ENCODE measurements at places on chromosomes 6 and 20. TPM values are rescaled to one million over a fixed set of nuclear protein-coding genes. Genes with fewer than 3 reads are reported as not detected.

GRCh38 chr6:10122164-10122563, 292.7 kb downstream of the TFAP2A start:
- H3K4me3 ChIP-seq, result no peak overlapping the region
- no peak for DNase-seq
- no peaks in the 10 kb centered on the region for H3K36me3 ChIP-seq
- no peak overlapping the region for H3K27ac ChIP-seq
- H3K4me1 ChIP-seq, result no peaks in the 10 kb centered on the region
- no peaks in the 10 kb centered on the region for H3K27me3 ChIP-seq

GRCh38 chr6:129350278-129350677, 359.7 kb downstream of the ARHGAP18 start:
- DNase-seq, result no peak
- peaks cover 8% of the 10 kb centered on the region for H3K27me3 ChIP-seq
- H3K4me1 ChIP-seq, result no peaks in the 10 kb centered on the region
- no peaks in the 10 kb centered on the region for H3K36me3 ChIP-seq
- no peak overlapping the region for H3K27ac ChIP-seq

- no peaks in the 10 kb centered on the region for H3K4me1 ChIP-seq
- H3K27ac ChIP-seq, result no peak overlapping the region
- no peak for DNase-seq
Observed at GRCh38 chr6:32096394-32097258, 12.5 kb downstream of the TNXB start.

GRCh38 chr20:10074513-10074912, 39.7 kb downstream of the ANKEF1 start:
- no peak overlapping the region for H3K4me3 ChIP-seq
- H3K4me1 ChIP-seq, result no peaks in the 10 kb centered on the region
- H3K36me3 ChIP-seq, result no peaks in the 10 kb centered on the region
- no peak for DNase-seq

DNA sequence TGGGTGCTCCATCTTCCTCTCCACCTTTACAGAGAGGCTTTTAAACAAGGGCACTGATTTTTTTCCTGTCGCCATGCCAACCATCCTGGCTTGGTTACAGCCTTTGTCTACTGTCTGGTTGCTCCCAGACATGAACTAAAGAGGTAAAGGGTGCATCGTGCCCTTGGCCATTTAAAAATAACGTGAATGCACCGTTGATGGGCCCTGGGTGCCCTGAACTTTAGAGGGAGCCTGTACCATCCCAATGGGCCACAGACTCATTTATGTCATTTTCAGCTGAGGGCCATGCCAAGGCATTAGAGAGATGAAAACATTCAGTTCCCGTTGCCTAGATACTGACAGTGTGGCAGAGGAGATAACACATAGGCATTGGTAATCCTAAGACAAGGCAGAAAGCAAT, 23.3 kb downstream of the TMC2 start:
- no peak overlapping the region for H3K27ac ChIP-seq
- no peaks in the 10 kb centered on the region for H3K4me1 ChIP-seq
- H3K4me3 ChIP-seq, result no peak overlapping the region
- peaks cover 47% of the 10 kb centered on the region for H3K27me3 ChIP-seq
- no peak for DNase-seq

DNA sequence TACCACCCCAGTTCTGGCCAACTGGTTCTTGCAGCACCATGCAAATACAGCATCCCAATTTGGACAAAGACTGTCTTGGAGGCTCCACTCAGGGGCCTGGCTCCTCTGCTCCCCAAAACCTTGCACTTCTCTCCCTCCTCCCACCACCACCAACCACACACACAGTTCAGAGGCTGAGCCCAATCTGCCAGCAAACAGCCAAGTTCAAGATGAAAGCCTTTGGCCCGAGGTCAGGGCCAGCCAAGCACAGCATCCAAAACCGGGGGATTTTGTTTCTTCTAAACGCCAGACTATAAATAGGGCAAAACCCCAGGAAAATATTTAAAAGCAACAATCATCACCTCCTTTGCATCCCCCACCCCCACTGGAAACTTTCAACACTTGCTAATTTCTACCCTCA, 5.7 kb downstream of the KCNK5 start:
- H3K4me1 ChIP-seq, result peaks cover 78% of the 10 kb centered on the region
- H3K27me3 ChIP-seq, result no peaks in the 10 kb centered on the region
- DNase-seq, result no peak
- H3K4me3 ChIP-seq, result peak overlapping the region; percentile 74

DNA sequence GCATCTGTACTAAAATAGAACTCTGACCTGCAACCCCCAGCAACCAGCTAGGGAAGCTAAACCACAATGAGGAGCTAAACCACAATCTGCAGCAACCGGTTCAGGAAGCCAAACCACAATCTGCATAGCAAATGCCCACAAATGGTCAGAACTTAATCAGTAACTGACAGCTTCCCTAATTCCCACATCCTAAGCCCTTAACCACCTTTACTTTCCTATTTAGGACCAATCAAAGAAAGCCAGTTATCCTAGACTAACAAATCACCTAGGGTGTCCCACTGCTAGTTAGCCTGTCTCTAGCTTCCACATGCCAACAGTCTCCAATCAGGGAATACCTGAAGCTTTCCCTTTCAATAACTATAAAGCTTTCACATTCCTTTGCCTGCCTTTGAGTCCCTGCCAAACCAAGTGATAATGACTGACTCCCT, 424.6 kb upstream of the PTCHD4 start:
- H3K36me3 ChIP-seq, result no peaks in the 10 kb centered on the region
- DNase-seq, result no peak
- H3K27me3 ChIP-seq, result no peaks in the 10 kb centered on the region
- H3K27ac ChIP-seq, result no peak overlapping the region
- no peaks in the 10 kb centered on the region for H3K4me1 ChIP-seq
- no peak overlapping the region for H3K4me3 ChIP-seq

DNA sequence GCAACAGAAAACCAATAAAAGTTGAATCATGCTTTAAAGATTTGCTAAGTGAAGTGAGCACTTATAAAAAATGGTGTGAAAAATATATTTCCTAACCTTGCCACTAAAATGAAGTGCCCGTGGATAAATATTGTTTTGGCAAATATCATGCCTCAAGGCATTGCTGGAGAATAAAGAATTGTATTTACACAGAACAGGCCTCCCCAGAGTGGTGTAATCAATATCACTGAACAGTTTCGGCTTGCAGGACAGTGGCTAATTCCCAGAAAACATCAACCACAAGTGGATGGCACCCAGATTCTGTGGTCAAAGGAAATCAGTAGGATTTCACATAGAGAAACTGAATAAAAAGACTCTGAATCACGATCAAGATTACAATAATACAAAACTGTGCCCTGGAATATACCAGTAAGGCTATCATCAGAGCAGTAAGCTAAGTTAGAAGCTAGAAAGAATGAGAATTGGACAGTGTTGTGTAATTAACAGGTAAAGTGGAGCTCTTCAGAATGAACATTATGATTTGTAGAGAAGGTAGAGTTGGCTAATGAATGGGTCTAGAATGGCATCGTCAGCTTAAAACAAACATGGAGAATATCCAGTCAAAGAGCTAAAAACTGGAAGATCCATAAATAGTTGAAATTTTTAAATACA, 1026.9 kb upstream of the ADGRB3 start:
- no peak overlapping the region for H3K27ac ChIP-seq
- H3K4me3 ChIP-seq, result no peak overlapping the region
- no peaks in the 10 kb centered on the region for H3K36me3 ChIP-seq
- no peak for DNase-seq

- H3K27ac ChIP-seq, result no peak overlapping the region
- no peaks in the 10 kb centered on the region for H3K27me3 ChIP-seq
- DNase-seq, result no peak
- H3K4me3 ChIP-seq, result no peak overlapping the region
- H3K36me3 ChIP-seq, result no peaks in the 10 kb centered on the region
Observed at GRCh38 chr6:10518557-10519407, 2.4 kb upstream of the GCNT2 start.

DNA sequence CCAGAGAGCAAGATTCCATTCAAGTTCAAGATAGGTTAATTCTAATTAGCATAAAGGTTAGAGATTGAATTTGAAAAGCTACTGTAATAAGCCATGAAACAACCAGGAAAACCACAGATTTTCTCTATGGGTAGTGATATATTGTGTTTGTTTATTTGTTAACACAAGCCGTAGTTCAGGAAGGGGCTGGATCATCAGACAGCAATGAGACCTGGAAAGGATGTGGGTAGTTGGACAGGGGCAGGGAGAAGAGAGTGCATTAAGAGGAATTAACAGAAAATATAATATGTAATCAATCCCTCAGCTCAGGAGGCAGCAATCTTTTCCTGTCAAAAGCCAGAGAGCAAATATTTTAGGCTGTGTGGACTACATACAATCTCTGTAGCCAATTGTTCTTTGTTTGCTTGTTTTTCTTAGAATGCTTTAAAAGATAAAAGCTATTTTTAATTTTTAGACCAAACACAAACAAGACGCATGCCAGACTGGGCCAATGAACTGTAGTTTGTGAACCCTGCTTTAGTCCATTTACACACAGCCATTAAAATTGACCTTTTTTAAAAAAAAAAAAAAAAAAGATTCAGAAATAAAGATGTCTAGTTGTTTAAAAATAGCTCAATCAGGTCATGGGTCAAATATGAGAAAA, 398.7 kb upstream of the MARCKS start:
- no peaks in the 10 kb centered on the region for H3K36me3 ChIP-seq
- no peaks in the 10 kb centered on the region for H3K4me1 ChIP-seq
- no peak for DNase-seq
- H3K27me3 ChIP-seq, result no peaks in the 10 kb centered on the region
- H3K4me3 ChIP-seq, result no peak overlapping the region
- no peak overlapping the region for H3K27ac ChIP-seq

DNA sequence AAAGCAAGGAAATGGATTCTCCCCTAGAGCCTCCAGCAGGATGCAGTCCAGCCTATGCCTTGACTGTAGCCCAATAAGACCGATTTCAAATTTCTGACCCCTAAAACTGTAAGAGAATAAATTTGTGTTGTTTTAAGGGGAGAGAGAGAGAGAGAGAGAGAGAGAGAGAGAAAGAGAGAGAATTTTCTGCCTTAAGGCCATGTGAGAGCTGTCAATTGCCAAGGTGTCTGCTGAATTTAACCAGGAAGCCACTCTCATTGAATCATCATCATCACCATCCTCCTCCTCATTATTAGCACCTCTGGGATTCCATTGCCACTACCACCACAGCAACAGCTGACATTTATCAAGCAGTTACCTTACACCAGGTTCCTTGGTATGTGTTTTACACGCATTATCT, 27.8 kb upstream of the TNFRSF21 start:
- H3K4me3 ChIP-seq, result no peak overlapping the region
- peaks cover 9% of the 10 kb centered on the region for H3K27me3 ChIP-seq
- H3K4me1 ChIP-seq, result no peaks in the 10 kb centered on the region
- no peaks in the 10 kb centered on the region for H3K36me3 ChIP-seq

Gene OR2B6
- total RNA-seq, result not detected

Gene NOTCH4
- 0.48 TPM for total RNA-seq

Gene SLC22A2
- total RNA-seq, result not detected

Gene ZNF831
- 3.0 TPM for total RNA-seq

Gene GSTA3
- not detected for total RNA-seq
